ENCODE measurements at places on chromosomes 5 and 9. TPM values are rescaled to one million over a fixed set of nuclear protein-coding genes. Genes with fewer than 3 reads are reported as not detected.

DNA sequence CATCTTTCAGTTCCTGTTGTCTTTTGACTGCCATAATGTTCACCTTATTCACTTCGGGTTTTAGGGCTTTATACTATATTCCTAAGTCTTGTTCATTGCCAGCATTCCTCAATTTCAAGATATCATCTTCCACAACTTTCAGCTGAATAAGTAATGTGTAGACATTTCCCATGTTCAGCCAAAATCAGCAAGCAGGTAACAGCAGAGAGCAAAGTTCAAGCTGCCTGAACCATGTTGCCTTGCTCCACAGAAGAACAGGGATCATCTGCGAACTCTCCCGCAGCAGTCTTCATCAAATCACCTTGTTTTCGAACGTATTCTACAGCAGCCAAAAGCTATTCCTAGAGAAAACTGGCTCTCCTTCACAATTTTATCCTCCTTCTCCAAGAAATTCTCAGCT is 95.3 kb upstream of the CCDC112 start:
- no peak for DNase-seq

DNA sequence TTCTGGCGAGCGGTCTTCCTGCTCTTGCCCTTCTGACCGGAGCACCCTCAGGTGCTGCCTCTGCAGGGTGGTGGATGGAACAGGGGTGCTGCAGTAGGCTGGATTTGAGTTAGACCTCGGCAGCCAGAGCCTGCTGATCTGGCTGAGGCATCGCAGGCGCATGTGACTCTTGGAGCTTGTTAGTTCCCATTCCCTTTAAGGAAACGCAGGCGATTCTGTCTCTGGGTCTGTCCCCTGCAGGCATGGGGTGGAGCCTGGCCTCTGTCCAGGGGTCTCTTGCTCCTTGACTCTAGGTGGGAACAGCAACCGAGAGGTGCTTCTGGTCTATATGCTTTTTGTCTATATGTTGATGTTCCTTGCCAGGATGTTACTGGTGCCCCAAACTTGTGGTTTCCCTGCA is 3.1 kb downstream of the WNK2 start:
- DNase-seq: no peak

DNA sequence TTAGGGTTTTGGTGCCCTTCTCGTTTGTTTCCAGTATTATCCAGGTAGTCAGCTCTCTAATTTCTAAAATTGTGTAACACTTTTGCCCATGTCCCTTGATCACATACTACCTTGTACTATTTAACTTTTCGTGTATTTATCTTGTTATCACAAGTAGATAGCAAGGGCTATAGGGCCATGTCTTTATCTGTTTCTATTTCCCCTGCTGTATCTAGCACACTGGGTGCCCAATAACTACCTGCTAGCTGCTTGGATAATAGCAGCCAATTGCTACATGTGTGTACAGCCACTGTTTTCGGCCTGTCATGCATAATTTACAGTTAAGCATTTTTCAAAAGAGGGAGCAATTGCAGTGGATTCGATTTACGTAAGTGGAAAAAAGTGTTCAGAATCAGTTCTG is 64.8 kb upstream of the TNFAIP8 start:
- no peak for DNase-seq

DNA sequence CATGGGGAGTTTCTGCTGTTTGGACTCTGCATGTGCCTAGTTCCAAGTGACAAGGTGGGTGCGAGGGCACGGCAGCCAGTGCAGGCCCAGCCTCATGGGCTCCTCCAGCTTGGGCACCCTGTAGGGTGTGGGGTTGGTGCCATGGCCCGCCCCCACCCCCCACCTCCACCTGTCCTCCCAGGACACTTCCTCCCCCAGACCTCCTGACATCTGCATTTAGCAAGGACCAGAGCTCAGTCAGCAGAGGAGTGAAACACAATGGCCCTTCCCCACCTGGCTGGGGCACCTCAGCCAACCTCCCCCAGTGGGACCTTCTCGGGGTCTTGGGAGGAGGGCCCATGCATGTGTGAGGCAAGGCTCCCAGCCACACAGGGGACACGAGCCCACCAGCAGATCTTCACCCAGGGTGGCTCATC is 1.9 kb upstream of the NKD2 start:
- DNase-seq: no peak

DNA sequence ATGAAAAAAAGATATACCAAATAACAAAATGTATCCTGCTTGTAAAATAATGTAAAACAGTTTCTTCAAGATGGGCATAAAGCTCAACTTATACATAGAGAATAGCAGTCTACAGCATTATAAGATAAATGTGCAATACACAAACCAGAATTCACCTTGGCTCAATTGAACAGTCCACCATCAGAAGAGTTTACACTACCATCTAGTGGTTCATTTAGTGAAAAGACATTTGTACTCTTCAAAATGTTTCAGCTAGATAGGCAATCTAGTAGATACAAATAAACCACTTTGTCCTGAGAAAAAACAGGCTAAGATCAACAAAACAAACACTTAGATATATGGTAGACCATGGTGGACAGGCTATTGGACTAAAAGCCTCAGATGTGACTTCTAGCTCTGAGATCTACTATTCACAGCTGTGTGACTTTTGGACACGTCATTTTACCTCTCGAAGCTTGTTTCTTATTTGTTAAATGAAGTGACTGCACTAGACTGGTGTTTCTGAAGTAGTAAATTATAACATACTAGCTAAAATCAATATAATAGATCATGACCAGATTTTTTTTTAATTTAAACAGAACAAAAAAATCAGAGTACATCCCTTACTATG is 22.1 kb upstream of the TPD52L3 start:
- peak; percentile 40 for DNase-seq

- DNase-seq: no peak
Measured at GRCh38 chr9:4430432-4431261, 59.6 kb upstream of the SLC1A1 start.

GRCh38 chr5:109654455-109654854 is 35.3 kb upstream of the MAN2A1 start:
- DNase-seq: peak; percentile 72

GRCh38 chr9:131436865-131437271 is 43.0 kb downstream of the PRRC2B start:
- DNase-seq: no peak

DNA sequence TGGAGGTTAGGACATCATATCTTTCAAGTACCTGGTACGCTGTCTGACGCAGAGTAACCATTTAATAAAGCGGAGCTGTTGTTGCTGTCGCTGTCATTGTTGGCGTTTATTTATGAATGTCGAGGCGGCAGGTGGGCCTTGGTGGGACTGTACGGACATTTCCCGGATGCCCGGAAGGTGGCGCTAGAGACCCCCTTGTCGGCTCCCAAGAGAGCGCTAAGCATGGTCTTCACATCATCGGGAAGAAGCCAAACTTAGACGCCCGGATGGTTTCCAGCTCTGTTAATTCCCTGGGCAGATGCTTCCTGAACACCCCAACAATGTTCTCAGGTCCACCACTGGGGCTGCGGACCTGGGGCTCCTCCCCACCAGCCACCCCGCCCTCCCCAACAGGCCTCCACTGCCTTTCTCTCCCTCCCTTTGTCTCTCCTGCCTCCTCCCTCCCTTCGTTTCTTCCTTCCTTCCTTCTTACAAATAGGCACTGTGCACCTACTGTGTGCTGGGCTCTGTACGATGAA is 54.1 kb downstream of the DUSP1 start:
- DNase-seq: peak; percentile 83

- DNase-seq: no peak
Measured at GRCh38 chr5:143025971-143026370, 255.8 kb downstream of the ARHGAP26 start.

The C5orf52 gene
- total RNA-seq: not detected

The KLF4 gene
- 5.4 TPM for total RNA-seq

The DOK3 gene
- total RNA-seq: 1.7 TPM

Measured in A172 (cell line).